ENCODE measurements at places on chromosomes 16 and 17.

GRCh38 chr16:2455081-2455845 is 4.6 kb upstream of the TEDC2 start:
- no peak for DNase-seq

GRCh38 chr16:83955218-83956130 is 2.4 kb downstream of the OSGIN1 start:
- no peak for DNase-seq

DNA sequence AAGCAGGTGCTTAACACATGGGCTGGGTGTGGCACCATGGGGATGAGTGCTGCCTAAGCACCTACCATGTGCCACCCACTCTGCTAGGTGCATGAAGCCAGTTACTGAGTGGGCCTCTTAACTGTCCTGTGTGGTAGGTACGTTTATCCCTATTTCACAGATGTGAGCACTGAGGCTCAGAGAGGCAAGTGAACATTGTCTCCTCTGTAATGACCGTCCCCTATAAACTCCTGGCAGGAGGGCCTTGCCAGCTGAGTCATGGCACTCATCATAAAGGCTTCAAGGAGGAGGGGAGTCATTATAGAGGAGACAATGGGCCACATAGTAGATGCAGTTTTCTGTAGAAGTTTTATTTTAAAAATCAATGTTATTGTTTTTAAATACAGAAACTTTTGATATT is 79.1 kb downstream of the RAB11FIP4 start:
- DNase-seq: no peak

DNA sequence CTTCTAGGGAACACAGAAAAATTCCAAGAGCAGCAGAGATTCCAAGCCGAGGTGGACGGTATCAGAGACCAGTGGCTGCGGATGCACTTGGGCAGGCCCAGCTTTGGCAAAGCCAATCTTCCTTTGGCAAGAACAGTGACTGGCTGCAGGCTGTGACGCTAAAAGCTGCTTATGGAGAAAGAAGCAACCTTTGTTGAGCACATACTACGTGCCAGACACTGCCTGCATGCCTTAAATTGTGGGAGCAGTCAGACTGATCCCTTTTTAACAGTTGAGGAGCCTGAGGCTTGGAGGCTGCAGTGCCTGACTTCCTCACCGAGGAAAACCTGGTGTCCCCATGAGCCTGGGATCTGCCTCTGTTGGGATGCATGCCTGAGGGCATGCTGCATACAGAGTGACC is 69.0 kb upstream of the AMZ2 start:
- no peak for DNase-seq

DNA sequence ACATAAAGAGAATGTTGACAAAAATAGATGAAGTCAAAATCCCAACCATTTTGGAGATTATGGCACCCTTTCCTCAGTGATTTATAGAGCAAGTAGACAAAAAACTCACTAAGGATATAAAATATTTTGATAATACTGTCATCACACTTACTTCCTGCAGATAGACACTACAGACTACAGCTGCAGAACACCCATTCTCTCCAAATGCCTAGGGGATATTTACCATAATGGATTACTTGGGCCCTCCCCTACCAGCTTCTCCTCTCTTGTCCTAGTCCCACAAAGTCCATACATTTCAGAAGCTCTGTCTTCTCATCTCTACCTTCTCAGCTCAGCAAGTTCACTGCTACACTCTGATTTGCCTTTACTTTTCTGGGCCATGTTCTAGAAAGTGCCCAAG is 37.2 kb upstream of the CCNF start:
- no peak for DNase-seq

- DNase-seq: no peak
These were observed 1.2 kb upstream of the PFN1 start for GRCh38 chr17:4949321-4950074.
